Smooth muscle cell of trachea (primary cell): ENCODE measurements at places on chromosomes 1 and 21. TPM values are rescaled to one million over a fixed set of nuclear protein-coding genes. Genes with fewer than 3 reads are reported as not detected.

ASCL5 gene
- total RNA-seq, result not detected in 2 replicates

MMEL1 gene
- total RNA-seq, result under 0.01 and 1.3 TPM in 2 replicates

LENEP gene
- not detected in 2 replicates for total RNA-seq

ACOT11 gene
- total RNA-seq, result 2.9 and 7.6 TPM in 2 replicates

TNFRSF14 gene
- 22.8 and 61.9 TPM in 2 replicates for total RNA-seq

FHAD1 gene
- 0.33 and 0.44 TPM in 2 replicates for total RNA-seq

DAB1 gene
- 0.15 TPM in 1 of 2 replicates, not detected in the other for total RNA-seq

CFHR3 gene
- total RNA-seq, result not detected in 2 replicates

S100A7 gene
- total RNA-seq, result not detected in 2 replicates

IRF6 gene
- 1.8 and 3.6 TPM in 2 replicates for total RNA-seq

HES5 gene
- total RNA-seq, result not detected in 2 replicates

SLC25A34 gene
- 0.58 and 2.6 TPM in 2 replicates for total RNA-seq

CR2 gene
- under 0.01 TPM in 1 of 2 replicates, not detected in the other for total RNA-seq

ANKRD65 gene
- 2.8 and 4.2 TPM in 2 replicates for total RNA-seq

STYXL2 gene
- total RNA-seq, result not detected in 2 replicates

EVA1C gene
- 5.4 and 5.5 TPM in 2 replicates for total RNA-seq

SLC30A1 gene
- total RNA-seq, result 27.6 and 31.6 TPM in 2 replicates

PLA2G2C gene
- not detected in 2 replicates for total RNA-seq

DFFA gene
- total RNA-seq, result 34.2 and 45.5 TPM in 2 replicates

RPAP2 gene
- total RNA-seq, result 5.5 and 6.3 TPM in 2 replicates

SPATA21 gene
- total RNA-seq, result 0.17 TPM in 1 of 2 replicates, not detected in the other

KLHDC9 gene
- total RNA-seq, result 1.9 and 4.5 TPM in 2 replicates

KRTAP21-2 gene
- not detected in 2 replicates for total RNA-seq

GTF2B gene
- total RNA-seq, result 30.6 and 43.3 TPM in 2 replicates

NBPF6 gene
- not detected in 2 replicates for total RNA-seq

CELA3A gene
- total RNA-seq, result not detected in 2 replicates

TMEM240 gene
- total RNA-seq, result 4.5 and 5.5 TPM in 2 replicates

TNFRSF18 gene
- total RNA-seq, result 0.33 and 0.44 TPM in 2 replicates

FAM151A gene
- not detected in 2 replicates for total RNA-seq

LRRC38 gene
- not detected in 2 replicates for total RNA-seq

CCDC24 gene
- total RNA-seq, result 3.6 and 3.8 TPM in 2 replicates

S100A11 gene
- 79.0 and 87.0 TPM in 2 replicates for total RNA-seq

OR6K6 gene
- total RNA-seq, result not detected in 2 replicates

RAB3B gene
- 29.5 and 33.7 TPM in 2 replicates for total RNA-seq

HES2 gene
- 0.15 and 1.3 TPM in 2 replicates for total RNA-seq

ELF3 gene
- under 0.01 and 1.2 TPM in 2 replicates for total RNA-seq

BRINP3 gene
- total RNA-seq, result not detected in 2 replicates

LDLRAD1 gene
- not detected in 2 replicates for total RNA-seq

SPRR5 gene
- not detected in 2 replicates for total RNA-seq
